Right ventricle myocardium inferior (tissue), 1 donor: ENCODE measurements at places on chromosomes 6 and 20. TPM values are rescaled to one million over a fixed set of nuclear protein-coding genes. Genes with fewer than 3 reads are reported as not detected.

ULBP2 gene
- 1.3 TPM for total RNA-seq

NMBR gene
- not detected for total RNA-seq

DNA sequence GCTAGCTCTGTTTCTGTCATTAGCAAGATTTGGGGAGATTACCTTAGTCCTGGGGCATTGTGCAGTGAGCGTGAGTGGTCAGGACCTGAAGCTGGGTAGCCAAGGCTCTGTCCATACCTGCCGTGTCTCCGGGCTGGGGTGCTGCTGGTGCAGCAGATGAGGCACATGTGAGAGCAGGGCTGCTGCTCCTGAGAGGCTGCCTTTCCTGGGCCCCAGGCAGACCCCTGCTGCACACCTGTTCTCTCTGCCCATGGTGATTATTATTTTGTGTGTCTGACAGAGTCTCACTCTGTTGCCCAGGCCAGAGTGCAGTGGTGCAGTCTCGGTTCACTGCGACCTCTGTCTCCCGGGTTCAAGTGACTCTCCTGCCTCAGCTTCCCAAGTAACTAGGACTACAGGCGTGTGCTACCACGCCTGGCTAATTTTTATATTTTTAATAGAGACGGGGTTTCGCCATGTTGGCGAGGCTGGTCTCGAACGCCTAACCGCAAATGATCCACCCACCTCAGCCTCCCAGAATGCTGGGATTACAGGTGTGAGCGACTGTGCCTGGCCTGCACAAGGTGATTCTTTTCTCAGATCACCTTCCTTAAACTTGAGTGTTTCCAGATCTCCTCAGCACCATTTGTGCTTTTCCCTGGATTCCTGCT is 36.8 kb upstream of the IRF4 start:
- peak; percentile 73 for DNase-seq

GRCh38 chr6:100267721-100268123 is 197.0 kb downstream of the SIM1 start:
- DNase-seq, result no peak
